ENCODE measurements at places on chromosomes 1 and 21. TPM values are rescaled to one million over a fixed set of nuclear protein-coding genes. Genes with fewer than 3 reads are reported as not detected.

The NBPF10 gene
- total RNA-seq, result 1.8 TPM

DNA sequence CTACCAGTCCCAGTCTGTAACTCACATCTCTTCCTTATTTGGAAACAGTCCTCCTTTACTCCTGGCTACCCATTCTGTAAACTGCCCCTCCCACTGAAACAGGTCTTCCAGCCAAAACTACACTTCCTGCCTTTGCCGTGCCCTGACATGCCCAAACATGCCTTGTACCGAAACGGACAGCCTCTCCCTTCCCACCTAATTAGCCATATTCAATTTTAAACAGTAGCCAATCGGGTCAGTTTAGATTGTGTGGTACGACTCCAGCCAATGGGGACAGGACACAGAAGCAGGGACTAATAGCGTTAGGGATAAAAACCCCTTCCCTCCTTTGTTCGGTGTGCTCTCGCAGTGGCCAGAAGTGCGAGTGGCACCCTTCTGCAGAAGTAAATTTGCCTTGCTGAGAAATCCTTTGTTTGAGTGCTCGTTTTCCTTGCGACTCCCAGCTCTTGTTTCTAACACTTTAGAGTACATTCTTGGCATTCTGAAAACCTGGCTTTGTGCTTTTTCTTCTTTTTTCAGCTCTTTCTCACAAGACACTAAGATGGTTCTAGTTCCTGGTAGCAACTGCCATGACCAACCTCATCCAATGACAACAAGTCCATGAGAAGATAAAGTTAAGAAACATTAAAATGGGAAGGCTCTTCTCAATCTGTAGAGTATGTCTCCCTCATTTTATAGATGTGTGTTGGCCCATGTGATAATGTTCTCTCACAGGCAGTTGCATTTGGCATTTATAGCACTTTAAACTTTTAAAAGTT is 325.1 kb upstream of the GREM2 start:
- H3K27me3 ChIP-seq, result no peaks in the 10 kb centered on the region
- H3K27ac ChIP-seq, result no peak overlapping the region
- H3K4me3 ChIP-seq, result no peak overlapping the region
- DNase-seq, result no peak
- H3K36me3 ChIP-seq, result no peaks in the 10 kb centered on the region

- H3K4me3 ChIP-seq, result no peak overlapping the region
- peaks cover 6% of the 10 kb centered on the region for H3K4me1 ChIP-seq
- no peak for DNase-seq
- H3K27ac ChIP-seq, result no peak overlapping the region
- no peaks in the 10 kb centered on the region for H3K36me3 ChIP-seq
Observed at GRCh38 chr21:43597540-43598250, 61.6 kb downstream of the HSF2BP start.

GRCh38 chr1:89519779-89520358 is 4.8 kb upstream of the LRRC8B start:
- no peak for DNase-seq
- H3K4me3 ChIP-seq, result no peak overlapping the region
- no peak overlapping the region for H3K27ac ChIP-seq
- H3K27me3 ChIP-seq, result peaks cover 3% of the 10 kb centered on the region
- peaks cover 4% of the 10 kb centered on the region for H3K4me1 ChIP-seq

DNA sequence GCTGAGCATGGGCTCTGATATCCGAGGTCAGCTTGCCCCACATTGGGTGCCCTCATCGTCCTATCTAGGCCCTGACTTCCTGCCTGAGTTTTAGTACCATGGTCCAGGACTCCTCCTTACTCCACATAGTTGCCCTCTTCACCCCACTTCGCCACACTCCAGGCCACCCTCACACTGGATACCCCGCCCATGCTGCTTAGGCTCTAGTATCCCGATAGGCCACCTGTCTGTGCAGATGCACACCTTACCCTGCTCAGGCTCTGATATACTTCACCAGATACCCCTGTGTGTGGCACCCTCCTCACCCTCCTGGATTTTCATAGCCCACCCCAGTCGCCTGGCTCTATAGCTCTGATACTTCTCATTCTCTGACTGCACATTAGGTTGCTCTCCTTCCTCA is 145.5 kb upstream of the SERTAD4 start:
- no peak for DNase-seq
- H3K4me3 ChIP-seq, result no peak overlapping the region
- no peaks in the 10 kb centered on the region for H3K4me1 ChIP-seq
- H3K27me3 ChIP-seq, result no peaks in the 10 kb centered on the region
- H3K36me3 ChIP-seq, result no peaks in the 10 kb centered on the region

- peaks cover 94% of the 10 kb centered on the region for H3K4me1 ChIP-seq
- no peaks in the 10 kb centered on the region for H3K36me3 ChIP-seq
- peak; percentile 32 for DNase-seq
- H3K27ac ChIP-seq, result peak overlapping the region; percentile 60
- H3K27me3 ChIP-seq, result peaks cover 8% of the 10 kb centered on the region
Observed at GRCh38 chr1:22776035-22776613, 65.5 kb downstream of the EPHB2 start.

- no peaks in the 10 kb centered on the region for H3K27me3 ChIP-seq
- peaks cover 41% of the 10 kb centered on the region for H3K36me3 ChIP-seq
- no peak for DNase-seq
- no peak overlapping the region for H3K4me3 ChIP-seq
- H3K27ac ChIP-seq, result no peak overlapping the region
Observed at GRCh38 chr1:30957560-30958222, 49.1 kb upstream of the SDC3 start.

DNA sequence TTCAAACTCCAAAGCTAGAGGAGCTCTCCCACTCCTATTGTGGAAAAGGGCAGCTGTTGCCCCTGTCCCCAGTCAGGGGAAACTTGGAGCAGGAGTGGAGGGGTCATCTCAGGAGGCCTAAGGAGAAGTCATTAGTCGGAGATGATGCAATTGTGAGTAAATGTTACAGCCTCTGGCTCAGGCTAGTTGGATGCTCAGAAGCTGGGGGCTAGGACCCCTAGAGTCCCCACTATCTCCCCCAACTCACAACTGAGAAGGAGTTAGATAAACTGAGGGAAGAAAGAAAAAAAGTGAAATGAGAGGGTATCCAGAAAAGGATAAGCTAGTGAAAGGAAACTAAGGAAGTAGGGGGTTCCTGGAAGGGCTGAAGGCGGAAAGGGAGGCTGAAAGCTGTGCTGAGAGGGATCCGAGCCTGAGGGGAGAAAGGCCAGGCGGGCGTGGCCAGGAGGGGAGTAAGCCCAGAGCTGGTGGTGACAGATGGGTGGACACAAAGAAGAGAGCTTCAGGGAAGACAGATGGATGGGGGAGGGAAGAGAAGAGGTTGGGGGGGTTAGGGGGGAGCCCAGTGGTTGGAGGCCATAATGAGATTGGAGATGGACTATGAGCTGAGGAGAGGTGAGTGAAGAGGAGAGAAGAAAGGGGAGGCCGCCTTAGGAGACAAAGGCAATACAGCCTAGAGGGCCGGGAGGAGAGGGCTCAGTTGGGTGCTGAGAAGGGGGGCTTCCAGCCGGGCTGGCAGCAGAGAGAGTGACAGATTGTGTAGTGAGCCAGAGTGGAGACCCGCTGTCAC is 4.5 kb upstream of the NHLH1 start:
- H3K36me3 ChIP-seq, result peaks cover 26% of the 10 kb centered on the region
- H3K27me3 ChIP-seq, result no peaks in the 10 kb centered on the region
- H3K4me3 ChIP-seq, result no peak overlapping the region
- peak overlapping the region; percentile 1 for H3K27ac ChIP-seq

The OTUD7B gene
- total RNA-seq, result 12.7 TPM

GRCh38 chr21:31660259-31660565 is 719 bp downstream of the SOD1 start:
- no peak for DNase-seq
- H3K4me1 ChIP-seq, result peaks cover 6% of the 10 kb centered on the region

DNA sequence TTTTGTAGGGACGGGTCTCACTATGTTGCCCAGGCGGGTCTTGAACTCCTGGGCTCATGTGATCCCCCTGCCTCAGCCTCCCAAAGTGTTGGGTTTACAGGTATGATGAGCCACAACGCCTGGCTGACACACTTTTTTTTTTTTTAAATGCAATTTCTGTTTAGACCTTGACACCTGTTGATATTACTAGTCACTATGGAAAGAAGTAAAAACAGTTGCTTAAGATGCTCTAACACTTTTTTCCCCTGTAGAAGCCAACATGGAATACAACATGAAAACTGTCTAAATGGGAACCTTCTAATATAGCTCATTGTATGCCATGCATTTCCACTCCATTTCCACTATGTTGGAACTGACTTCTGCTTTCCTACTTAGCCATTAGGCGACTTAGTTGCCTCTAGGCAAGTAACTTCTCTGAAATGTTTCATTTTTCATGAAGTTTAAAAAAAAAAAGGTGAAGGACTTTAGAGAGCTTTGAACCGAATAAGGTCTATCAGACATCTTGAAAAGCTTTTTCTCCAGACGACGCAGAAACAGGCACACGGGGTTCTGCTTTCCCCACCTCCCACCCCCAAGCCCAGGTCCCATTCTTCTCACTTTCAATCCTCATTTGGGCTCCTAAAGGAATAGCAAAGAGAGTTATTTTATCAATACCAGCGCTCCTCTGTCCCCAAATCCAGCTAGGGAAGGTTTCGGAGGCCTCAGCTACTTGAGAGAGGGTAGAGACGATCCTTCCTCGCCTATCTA is 648 bp upstream of the DR1 start:
- H3K4me1 ChIP-seq, result no peaks in the 10 kb centered on the region
- peak; percentile 64 for DNase-seq
- peak overlapping the region; percentile 87 for H3K4me3 ChIP-seq
- H3K27me3 ChIP-seq, result no peaks in the 10 kb centered on the region
- H3K36me3 ChIP-seq, result no peaks in the 10 kb centered on the region

GRCh38 chr1:22117851-22118250 is 25.0 kb downstream of the WNT4 start:
- H3K27ac ChIP-seq, result no peak overlapping the region
- H3K27me3 ChIP-seq, result no peaks in the 10 kb centered on the region
- peaks cover 26% of the 10 kb centered on the region for H3K4me1 ChIP-seq
- peak; percentile 28 for DNase-seq

The USH2A gene
- total RNA-seq, result 0.40 TPM

DNA sequence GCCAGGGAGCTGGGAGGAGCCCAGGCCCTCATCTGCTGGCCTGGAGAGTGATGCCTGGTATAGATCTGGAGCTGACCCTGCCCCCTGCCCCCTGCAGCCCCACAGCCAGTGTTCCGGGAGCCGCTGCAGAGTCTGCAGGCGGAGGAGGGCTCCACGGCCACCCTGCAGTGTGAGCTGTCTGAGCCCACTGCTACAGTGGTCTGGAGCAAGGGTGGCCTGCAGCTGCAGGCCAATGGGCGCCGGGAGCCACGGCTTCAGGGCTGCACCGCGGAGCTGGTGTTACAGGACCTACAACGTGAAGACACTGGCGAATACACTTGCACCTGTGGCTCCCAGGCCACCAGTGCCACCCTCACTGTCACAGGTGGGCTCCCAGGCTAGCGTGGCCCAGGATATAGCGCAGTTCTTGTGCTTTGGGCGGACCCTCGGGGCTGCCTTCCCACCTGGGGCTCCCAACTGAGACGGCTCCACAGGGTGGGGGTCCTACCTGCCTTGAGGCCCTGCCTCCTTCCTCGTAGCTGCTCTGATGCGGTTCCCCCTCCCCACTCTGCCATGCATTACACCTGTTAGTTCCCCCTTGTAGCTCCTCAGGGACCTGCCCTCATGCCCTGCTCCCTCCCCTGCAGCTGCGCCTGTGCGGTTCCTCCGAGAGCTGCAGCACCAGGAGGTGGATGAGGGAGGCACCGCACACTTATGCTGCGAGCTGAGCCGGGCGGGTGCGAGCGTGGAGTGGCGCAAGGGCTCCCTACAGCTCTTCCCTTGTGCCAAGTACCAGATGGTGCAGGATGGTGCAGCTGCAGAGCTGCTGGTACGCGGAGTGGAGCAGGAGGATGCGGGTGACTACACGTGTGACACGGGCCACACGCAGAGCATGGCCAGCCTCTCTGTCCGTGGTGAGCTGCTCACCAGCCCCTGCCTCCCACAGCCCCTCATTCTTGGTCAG is 98.7 kb downstream of the OBSCN start:
- H3K27me3 ChIP-seq, result no peaks in the 10 kb centered on the region
- no peak for DNase-seq
- no peaks in the 10 kb centered on the region for H3K4me1 ChIP-seq
- H3K27ac ChIP-seq, result no peak overlapping the region

The ACTN2 gene
- total RNA-seq, result 522 TPM

DNA sequence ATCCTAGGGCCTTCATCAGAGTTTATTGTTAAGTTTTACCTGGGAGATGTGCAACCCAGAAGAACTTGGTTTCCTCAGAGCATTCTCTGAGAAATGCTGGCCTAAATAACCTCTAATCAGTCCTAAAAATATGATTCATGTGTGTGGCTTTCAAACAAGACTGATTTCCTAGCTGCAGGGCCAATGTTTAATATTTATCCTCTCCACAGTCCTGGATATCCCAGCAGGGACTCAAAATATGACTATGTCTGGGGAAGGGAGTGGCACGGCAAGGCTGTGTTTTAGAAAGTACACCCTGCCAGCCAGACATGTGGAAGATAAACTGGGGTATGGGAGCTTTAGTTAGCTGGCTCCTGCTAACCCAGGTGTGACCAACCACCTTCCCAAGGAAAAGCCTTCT is 26.3 kb downstream of the PLPP3 start:
- H3K36me3 ChIP-seq, result peaks cover 16% of the 10 kb centered on the region
- H3K27ac ChIP-seq, result no peak overlapping the region
- DNase-seq, result no peak
- H3K4me3 ChIP-seq, result no peak overlapping the region

GRCh38 chr1:234889643-234890042 is 239.0 kb downstream of the TOMM20 start:
- no peak overlapping the region for H3K27ac ChIP-seq
- DNase-seq, result no peak
- H3K4me3 ChIP-seq, result no peak overlapping the region
- peaks cover 42% of the 10 kb centered on the region for H3K4me1 ChIP-seq

- H3K4me3 ChIP-seq, result no peak overlapping the region
- no peaks in the 10 kb centered on the region for H3K36me3 ChIP-seq
Observed at GRCh38 chr1:30692948-30693301, 30.5 kb downstream of the MATN1 start.

- peak overlapping the region; percentile 29 for H3K4me3 ChIP-seq
- H3K27ac ChIP-seq, result peak overlapping the region; percentile 31
Observed at GRCh38 chr1:161379071-161379470, 11.4 kb upstream of the CFAP126 start.

- H3K4me1 ChIP-seq, result peaks cover 5% of the 10 kb centered on the region
- H3K36me3 ChIP-seq, result no peaks in the 10 kb centered on the region
- no peaks in the 10 kb centered on the region for H3K27me3 ChIP-seq
- no peak for DNase-seq
- no peak overlapping the region for H3K27ac ChIP-seq
Observed at GRCh38 chr1:81876901-81877733, 76.4 kb downstream of the ADGRL2 start.

GRCh38 chr1:240965581-240966091 is 353.7 kb upstream of the GREM2 start:
- H3K36me3 ChIP-seq, result no peaks in the 10 kb centered on the region
- peak; percentile 1 for DNase-seq
- no peaks in the 10 kb centered on the region for H3K27me3 ChIP-seq
- H3K4me1 ChIP-seq, result no peaks in the 10 kb centered on the region
- no peak overlapping the region for H3K4me3 ChIP-seq

GRCh38 chr1:235679005-235679404 is 29.4 kb upstream of the GNG4 start:
- H3K27me3 ChIP-seq, result no peaks in the 10 kb centered on the region
- DNase-seq, result no peak
- H3K4me3 ChIP-seq, result no peak overlapping the region
- H3K27ac ChIP-seq, result no peak overlapping the region

The DENND2D gene
- 2.5 TPM for total RNA-seq

Measured in muscle of leg (tissue), 16 donors.